Breast epithelium (tissue), 4 donors: ENCODE measurements at places on chromosomes 1 and 21.

DNA sequence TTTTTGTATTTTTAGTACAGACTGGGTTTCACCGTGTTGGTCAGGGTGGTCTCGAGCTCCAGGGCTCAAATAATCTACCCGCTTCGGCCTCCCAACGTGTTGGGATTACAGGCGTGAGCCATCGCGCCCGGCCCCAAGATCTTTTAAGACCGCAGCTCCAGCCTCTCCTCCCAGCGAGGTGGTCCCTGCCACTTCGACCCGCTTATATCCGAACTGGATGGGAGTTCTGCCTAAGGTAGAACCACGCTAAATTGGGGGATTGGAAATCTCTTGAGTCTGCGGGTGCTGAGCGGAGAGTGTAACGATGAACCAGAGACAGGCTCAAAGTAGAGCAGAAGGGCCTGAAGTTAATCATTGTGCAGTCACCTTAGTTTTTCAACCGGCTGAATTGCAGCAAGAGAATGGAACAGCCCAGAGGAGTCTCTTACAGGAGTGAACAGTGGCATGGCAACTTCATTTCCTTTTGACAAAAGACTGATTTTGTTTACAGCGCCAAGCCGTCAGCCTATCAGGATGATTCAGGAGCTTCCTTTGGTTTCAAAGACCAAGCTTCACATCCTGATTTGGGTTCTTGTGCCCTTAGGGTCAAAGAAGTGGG, 726 bp upstream of the CYB5R1 start:
- DNase-seq = no peak

DNA sequence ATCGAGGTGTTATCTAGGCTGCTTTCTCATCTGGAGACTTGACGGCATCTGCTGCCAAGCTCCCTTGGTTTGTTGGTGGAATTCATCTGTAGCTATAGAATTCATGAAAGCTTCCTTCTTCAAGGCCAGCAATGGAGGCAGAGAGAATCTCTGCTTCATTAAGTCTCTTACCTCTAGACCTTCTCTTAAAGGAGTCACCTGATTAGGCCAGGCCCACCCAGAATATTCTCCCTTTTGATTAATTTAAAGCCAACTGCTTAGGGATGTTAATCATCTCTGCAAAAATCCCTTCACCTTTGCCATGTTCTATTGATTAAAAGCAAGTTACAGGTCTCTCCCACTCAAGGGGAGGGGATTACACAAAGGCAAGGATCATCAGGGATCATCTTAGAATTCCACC, 5.3 kb upstream of the NCF2 start:
- DNase-seq = no peak

GRCh38 chr21:25639551-25640201, 618 bp downstream of the JAM2 start:
- DNase-seq = peak; percentile 23

GRCh38 chr1:227335242-227336020, 17.1 kb upstream of the CDC42BPA start:
- no peak for DNase-seq

- no peak for DNase-seq
Observed at GRCh38 chr1:66752000-66752592, at the start of gene DYNLT5. Gene DYNLT5 (plus strand): TSS chr1:66752459. CDS start chr1:66754659, 2,200 bp downstream.

DNA sequence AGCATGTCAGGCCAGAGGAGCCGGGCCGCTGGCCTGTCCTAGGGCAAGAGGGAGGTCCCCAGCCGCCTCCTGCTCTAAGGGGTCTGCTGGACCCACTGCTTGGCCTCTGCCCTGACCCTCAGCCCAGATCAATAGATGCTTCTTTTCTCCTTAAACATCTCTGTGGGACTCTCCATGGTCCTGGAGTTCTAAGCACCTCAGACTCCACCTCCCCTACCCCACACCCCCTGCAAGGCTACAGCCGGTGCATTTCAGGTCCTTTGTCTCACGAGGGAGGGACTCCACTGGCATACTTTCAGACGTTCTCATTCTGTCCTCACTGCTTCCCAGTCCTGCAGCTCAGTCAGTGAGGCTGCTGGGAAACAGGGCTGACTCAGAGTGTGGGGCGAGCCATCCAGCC, 11.0 kb downstream of the CNTN2 start:
- no peak for DNase-seq

GRCh38 chr1:110511436-110511835, 7.5 kb downstream of the KCNA10 start:
- DNase-seq = no peak

DNA sequence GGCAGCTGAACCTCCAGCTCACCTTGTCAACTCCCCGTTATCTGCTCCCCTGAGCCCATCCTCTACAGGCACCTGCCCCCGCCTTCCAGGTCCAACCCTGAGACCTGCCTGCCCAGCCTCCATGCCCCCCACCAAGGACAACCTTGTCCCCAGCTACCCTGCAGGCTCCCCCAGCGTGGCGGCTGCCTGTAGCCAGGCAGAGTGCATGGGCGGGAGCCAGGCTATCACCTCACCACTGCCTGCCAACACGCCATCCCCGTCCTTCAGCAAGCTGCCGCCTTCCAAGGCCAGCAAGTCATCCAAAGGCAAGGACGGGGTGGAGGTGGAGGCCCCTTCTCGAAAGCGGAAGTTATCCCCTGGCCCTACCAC, 3.0 kb upstream of the CYB561D1 start:
- DNase-seq = no peak

- DNase-seq = no peak
Observed at GRCh38 chr1:28112388-28113241, 24.2 kb upstream of the EYA3 start.

- DNase-seq = no peak
Observed at GRCh38 chr1:221925947-221926346, 184.1 kb upstream of the DUSP10 start.

DNA sequence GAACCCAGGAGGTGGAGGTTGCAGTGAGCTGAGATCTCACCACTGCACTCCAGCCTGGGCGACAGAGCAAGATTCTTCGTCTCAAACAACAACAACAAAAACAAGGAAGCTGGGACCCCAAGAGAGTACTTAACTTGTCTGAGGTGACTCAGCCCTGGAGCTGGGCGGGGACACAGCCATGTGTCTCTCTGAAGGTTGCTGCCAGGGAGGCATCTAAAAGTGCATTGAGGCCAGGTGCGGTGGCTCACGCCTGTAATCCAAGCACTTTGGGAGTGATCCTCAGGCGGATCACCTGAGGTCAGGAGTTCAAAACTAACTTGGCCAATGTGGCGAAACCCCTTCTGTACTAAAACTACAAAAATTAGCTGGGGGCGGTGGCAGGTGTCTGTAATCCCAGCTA, 7.7 kb downstream of the IFI6 start:
- no peak for DNase-seq

DNA sequence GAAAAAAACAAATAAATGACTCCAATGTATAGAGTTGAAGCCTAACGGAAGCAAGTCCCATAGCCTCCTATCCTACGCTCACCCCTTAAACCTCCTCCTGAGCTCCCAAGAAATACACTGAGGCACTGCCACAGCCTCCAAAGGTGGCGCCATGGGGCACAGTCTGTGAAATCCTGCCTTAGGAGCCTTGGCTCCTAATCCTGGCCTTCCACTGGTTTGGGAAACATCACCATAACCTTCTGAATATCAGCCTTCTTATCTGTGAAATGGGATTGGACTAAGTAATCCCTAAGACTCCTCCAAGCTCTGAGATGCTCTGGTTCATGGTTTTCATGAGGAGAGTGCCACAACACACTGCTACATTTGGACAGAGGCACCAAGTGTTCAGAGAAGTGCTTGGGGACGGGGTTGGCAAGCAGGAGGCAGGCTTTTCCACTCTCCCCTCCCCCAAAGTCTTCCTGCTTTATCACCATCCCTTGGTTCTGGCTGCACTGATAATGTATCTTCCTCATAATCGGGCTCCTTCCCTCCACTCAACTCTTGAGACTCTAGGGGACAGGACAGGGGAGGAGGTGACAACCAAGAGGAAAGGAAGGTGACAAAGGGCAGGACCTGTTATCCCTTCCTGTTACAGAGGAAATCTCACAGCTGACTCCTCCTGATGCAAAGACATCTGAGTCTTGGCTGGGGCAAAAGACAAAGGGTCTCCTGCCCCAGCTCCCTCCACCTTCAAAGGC, 2.7 kb downstream of the SLAMF7 start:
- DNase-seq = no peak

- DNase-seq = no peak
Observed at GRCh38 chr1:37883671-37884070, 24.3 kb upstream of the MTF1 start.

DNA sequence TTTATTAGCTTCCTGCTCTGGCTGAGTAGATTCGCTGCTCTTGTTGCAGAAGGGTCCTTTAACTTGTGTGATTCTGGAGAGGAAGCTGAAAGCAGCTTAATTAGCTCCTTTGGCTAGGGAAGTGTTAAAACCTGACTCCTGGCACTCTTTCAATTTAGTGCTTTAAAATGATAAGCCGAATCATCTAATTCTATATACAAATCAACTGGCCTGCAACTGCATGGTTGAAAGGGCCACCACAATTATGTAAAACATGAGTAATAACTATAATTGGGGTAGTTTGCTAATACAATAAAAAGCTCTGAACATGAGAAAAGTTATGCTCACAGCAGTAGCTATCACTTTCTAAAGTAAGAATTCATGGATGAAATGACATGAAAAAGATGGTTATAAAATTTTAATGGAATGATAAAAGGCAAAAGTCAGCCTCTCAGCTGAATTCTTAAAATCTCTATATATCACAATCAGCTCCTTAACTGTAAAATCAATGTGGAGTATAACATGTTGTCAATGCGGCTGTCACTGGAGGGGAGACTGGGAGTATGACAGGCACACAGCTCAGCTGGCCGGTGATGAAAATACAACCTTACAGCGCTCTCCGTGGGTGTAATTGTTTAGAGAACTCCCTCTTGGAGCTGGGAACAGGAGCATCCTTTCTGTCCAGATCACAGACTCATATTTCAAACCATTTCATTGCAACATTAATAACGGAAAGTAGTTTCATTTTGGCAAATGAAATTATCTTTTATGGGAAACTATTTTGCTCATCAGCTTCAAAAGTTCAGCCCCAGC, 324.4 kb downstream of the KCTD3 start:
- DNase-seq = no peak
